ENCODE measurements at places on chromosomes 7 and 10.

- no peak for DNase-seq
These were observed 35.2 kb downstream of the ATOH7 start for GRCh38 chr10:68196701-68197100.

GRCh38 chr10:13483951-13484350, 44.9 kb downstream of the BEND7 start:
- DNase-seq: no peak

- DNase-seq: no peak
These were observed 129.8 kb downstream of the PPP1R17 start for GRCh38 chr7:31816810-31817209.

DNA sequence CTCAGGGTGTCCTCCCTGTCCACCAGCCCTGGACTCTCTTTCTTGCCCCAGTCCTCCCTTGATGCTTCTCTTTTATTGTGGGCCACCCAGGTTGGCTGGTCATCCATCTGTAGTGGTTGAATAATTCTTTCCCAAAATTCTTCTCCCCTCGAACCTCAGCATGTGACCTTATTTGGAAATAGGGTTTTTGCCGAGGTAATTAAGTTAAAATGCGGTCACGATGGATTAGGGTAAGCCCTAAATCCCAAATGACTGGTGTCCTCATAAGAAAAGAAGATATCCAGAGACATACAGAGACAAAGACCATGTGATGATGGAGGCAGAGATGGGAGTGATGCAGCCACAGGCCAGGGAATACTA, 74.3 kb downstream of the GFRA1 start:
- DNase-seq: no peak

- DNase-seq: no peak
These were observed 170.5 kb downstream of the SRPK2 start for GRCh38 chr7:105218215-105218614.

GRCh38 chr7:26369593-26369992, 77.9 kb downstream of the SNX10 start:
- DNase-seq: no peak

- no peak for DNase-seq
These were observed 19.0 kb upstream of the RET start for GRCh38 chr10:43057831-43058340.

DNA sequence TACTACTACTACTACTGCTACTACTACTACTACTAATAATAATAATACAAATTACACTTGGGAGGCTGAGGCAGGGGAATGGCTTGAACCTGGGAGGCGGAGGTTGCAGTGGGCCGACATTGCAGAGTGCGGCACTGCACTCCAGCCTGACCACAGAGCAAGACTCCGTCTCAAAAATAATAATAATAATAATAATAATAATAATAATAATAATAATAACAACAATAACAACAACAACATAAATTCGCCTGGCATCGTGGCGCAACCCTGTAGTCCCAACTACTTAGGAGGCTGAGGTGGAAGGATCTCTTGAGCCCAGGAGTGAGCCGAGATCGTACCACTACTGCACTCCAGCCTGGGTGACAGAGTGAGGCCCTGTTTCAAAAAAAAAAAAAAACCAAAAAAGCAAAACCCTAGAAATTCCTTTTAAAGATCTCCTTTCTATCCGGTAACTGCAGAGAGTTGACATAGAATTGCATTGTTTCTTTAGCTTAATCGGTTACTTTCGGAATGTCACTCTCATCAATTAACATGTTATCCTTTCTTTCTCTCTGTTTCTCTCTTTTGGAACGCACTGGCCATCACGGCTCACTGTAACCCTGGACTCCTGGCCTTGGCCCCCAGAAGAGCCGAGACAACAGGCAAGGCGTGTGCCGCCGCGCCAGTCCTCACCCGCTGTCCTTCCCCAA, 972 bp downstream of the PHYH start:
- DNase-seq: no peak

DNA sequence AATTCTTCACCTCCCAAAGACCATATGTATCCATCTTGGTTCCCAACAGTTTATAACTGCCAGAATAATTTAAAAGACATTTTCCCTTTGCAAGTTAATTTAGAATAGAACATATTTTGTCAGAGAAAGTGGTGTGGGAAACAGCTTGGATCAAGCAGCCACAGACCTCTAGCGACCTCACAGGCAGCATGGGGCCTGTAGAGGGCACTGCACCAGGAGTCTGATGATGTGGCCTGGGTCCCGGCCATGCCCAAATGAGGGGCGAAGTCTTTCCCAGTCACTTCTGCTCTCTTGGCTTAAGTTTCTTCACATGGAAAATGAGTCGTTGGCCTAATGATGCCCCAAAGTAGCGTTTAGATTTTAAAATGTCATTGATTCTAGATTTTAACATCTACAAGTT, 243.2 kb downstream of the SDK1 start:
- DNase-seq: no peak

GRCh38 chr7:92656121-92656520, 65.9 kb upstream of the FAM133B start:
- DNase-seq: no peak

GRCh38 chr7:27091105-27091504, 4.7 kb downstream of the HOXA1 start:
- DNase-seq: no peak

DNA sequence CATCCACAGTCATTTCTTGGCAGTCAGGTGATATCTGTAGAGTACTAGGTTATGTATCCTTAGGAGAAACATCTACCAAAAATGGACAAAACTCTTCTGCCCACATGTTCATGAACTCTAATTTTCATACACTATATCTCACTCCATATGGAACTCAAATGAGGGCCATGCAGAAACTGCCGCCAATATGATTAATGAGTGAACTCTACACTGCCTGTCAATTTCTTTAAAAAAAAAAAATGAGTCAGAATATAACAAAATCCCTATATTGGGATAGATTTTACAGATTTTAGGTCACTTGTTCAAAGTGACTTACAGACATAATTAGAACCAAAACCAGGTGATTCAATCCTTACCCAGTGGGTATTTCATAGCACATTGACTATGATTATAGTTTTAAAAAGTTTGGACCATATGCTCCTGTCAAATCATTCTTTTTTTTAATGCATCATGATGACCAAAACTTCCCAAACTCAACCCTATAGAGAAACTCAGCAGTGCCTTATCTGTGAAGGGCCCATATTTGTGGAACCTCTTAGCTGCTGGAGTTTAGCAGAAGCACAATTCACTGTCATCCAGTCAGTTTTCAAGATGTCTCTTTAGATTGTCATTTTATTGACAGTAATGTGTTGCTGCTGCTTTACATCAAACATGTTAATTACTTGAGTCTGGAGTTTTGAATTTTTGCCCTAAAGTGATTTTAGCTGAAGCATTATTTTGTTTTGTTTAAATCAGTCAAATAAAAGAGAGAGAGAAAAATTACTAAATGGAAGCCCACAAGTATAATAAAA, 11.1 kb downstream of the LRRN3 start:
- no peak for DNase-seq

- no peak for DNase-seq
These were observed 21.4 kb downstream of the KCP start for GRCh38 chr7:128889121-128889520.

GRCh38 chr7:101428093-101428866, 65.6 kb downstream of the COL26A1 start:
- no peak for DNase-seq

DNA sequence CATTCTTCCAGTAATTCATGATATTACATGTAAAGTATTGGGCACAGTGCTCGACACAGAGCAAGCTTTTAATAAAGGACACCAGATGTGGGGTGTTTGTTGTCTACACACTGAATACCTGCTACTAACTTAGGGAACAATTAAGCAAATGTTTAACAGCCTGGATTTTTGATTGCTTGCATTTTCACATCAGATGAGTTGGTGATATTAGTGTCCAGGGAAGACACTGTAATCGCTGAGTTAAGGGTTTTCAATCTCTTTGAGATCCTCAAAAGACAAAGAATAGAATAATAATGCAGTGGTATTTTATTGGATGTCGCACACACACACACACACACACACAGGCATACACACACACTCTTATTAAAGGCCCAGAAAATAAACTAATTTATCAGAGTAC, 79.1 kb downstream of the VIM start:
- no peak for DNase-seq

DNA sequence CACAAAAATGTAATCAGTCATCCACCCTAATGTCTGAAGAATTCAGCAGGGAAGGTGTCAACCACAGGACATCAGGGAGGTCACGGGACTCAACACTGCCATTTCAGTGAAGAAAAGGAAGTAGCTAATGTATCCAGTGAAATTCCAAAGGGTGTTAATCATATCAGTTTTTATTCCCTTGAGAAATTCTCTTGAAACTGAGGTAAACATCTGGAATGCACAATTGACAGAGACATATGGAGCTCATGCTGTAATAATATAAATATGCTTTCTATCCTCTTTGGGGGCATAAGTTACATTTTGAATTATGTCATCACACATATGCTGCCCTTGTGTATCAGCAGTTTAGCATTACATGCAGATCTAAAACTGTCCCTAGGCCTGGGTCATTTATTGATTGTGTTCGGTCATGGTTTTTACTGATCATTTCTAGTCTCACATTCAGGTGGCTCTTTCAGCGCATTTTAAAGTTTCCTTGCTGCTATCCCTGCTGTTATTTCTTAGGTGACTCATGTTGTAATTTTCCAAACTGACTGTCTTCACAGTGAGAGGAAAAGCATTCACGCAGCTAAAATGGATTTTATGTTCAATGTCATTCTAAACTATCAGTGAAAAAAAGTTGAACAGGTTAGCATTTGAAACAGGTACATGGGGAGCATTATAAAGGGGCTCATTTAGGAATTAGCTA, 273.9 kb downstream of the TSPAN12 start:
- DNase-seq: no peak

- no peak for DNase-seq
These were observed 20.1 kb downstream of the GHRHR start for GRCh38 chr7:30983914-30984247.

GRCh38 chr10:74643596-74643975, 182.8 kb upstream of the KAT6B start:
- no peak for DNase-seq

- DNase-seq: no peak
These were observed 30.7 kb upstream of the EPC1 start for GRCh38 chr10:32377458-32378259.

Data from stimulated activated CD4-positive, alpha-beta T cell treated with anti-CD3 and anti-CD28 coated beads, Interleukin-1b, Interleukin-23, amount 100 ng/mL, for 1 hour (primary cell).